ENCODE measurements at places on chromosomes 6 and 20.

DNA sequence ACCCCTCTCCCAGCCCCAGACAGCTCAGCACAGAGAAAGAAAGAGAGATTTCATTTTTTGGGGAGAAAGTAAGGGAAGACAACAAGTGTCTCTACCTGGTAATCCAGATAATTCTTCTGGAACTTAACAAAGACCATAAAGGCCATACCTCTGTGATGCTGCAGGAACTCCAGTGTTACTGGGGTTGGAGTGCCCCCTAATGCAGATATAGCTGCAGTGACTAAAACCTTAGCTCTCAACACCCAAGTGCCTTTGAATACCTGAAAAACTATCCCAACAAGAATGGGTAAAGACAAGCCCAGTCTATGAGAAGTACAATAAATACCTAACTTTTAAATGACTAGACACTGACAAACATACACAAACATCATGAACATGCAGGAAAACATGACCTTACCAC, 365.3 kb upstream of the PTCHD4 start:
- no peak for DNase-seq

DNA sequence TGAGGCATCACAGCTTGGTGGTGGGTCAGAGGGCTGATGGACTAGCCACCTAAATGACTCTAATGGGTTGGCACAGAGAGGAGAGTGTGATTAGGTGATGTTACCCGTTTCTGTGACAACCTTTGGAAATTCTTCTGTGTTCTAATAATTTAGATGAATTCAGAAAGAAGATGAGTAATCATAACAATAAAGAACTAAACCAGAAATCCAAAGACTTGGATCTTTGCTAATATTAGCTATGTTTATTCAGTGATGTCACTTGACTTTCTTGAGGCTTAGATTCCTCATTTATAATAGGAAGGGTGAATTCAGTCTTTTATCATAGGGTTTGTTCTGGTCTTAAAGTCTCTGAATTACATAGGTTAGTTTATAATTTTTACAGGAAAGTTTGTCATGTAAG, 19.9 kb downstream of the CRYBG1 start:
- no peak for DNase-seq

GRCh38 chr20:13723011-13723410, 61.7 kb downstream of the ESF1 start:
- DNase-seq, result no peak

DNA sequence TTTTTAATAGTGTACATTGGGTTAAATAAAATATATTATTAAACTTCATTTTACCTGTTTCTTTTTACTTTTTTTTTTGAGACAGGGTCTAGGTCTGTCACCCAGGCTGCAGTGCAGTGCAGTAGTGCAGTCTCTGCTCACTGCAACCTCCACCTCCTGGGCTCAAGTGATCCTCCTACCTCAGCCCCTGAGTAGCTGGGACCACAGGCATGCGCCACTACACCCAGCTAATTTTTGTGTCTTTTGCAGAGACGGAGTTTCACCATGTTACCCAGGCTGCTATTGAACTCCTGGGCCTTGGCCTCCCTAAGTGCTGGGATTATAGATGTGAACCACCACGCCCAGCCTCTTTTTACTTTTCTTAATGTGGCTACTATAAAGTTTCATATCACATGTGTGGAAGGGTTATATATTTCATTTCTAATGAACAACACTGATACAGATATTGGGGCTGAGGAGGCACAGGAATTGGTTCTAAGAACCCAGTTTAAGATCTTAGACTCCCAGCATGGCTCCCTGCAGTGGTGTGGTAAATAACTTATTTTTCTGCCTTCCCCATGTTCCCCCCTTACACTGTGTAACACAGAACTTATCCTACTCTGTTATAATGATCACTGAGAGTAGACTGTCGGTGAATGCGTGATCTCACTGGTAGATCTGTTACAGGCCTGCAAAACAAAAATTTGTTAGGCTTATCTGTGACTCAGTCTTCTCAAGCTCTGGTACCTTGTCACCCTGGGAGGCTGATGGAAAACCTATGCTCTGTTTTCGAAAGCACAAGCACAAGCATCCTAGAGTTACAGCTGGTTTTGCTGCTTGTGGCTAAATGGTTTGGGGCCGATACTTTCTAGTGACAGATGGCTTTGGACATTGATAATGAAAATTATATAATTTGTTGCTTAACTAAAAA, 5.8 kb upstream of the ATXN1 start:
- DNase-seq, result no peak

- DNase-seq, result no peak
Observed at GRCh38 chr6:44145839-44146238, 12.8 kb upstream of the CAPN11 start.

DNA sequence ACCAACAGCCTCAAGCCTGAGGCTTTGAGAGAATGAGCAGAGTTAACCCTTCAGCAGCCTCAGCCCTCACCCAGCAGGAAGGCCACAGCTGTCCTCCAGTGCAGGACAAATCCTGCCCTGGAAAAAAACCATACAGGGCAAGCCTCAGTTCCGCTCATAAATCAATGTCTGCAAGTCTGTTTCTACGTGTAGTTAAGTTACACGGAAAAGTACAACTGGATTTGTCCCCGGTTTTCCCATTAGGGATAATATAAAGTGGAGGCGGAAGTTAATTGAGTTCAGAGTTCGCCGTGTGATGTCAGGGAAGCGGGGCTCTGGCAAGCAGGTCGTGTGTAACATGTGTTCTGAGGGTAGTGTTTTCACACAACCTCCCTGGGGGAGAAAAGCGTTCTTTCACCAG, 44.2 kb upstream of the EYA2 start:
- DNase-seq, result no peak

GRCh38 chr6:105087571-105088211, 92.1 kb downstream of the POPDC3 start:
- DNase-seq, result no peak

Measured in cortex of kidney (tissue), 1 donor.